NT2/D1 (cell line): ENCODE measurements at places on chromosomes 4 and X.

DNA sequence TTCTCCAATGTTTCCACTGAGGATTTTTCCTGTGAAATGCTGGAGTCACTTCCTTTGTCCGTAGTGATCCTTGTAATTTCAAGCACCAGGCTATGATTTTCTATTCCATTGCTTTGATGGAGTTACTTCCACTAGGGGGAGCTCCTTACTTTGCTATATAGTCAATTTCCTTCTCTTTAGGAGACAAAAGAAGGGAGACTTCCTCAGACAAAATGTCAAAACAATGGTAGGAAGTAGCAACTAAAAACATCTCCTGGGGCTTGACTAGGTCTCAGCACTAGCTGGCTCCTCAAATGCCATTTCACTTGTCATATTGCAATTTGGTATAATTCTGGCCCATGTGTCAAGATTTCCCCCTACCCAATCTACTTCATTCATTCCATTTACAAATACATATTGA, 24.1 kb downstream of the ZCCHC12 start:
- peak; percentile 48 for DNase-seq

DNA sequence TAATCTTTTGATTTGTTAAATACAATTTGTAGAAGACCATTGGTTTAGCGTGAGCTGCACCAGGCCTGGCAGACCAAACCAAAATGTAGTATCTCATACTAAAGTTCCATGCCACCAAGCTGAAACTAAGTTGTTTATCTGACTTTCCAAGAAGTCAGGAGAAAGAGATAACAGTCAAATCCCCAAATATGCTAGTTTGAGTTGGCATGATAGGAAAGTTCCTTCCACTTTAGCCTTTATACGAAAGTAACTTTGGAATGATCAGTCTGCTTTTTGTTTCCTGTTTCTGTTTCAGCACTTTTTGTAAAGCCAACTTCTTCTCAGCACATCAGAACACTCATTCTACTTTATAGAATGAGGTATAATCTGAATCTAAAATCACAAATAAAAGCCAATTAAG, 449.2 kb downstream of the GRXCR1 start:
- no peak for DNase-seq

DNA sequence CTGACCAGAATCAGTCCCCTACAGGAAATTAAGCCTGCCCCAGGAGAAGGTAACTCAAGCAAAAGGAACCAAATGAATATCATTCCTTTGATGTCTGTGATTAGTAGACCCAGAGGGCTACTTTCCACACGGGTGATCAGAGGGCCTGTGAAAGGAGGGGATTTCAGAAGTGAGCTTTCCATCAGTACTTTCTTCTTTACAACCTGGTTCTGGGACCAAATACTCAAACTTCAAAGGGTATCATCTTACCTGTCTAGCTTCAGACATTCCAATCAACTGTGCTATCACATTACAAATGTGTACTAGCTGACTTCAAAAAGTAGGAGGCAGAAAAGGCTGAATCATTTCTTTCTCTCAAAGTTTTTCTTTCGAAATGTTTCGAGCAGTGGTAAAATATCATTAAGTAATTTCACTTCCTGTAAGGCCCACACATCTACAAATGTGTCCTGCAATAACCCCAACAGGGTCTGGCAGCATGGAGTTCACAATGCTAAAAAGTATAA, 23.9 kb downstream of the ACSL4 start:
- DNase-seq = no peak

DNA sequence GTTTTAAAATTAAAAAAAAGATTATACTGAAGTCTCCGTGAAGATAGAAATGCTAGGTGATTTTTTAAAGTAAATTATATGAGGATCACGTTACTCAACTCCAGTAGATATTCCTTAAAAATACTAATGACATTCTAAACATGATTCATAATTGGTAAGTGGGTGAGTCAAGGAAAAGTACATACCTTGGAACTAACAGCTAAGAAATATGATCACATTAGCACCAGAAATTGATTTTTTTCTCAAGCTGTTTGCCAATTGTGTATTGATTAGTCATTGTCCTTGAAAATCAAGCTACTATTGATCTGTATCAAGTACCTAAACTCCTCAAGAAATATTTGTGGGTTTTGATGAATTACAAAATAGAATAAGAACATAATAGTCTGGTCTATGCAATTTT, 362.6 kb upstream of the PPP1R2C start:
- no peak for DNase-seq

DNA sequence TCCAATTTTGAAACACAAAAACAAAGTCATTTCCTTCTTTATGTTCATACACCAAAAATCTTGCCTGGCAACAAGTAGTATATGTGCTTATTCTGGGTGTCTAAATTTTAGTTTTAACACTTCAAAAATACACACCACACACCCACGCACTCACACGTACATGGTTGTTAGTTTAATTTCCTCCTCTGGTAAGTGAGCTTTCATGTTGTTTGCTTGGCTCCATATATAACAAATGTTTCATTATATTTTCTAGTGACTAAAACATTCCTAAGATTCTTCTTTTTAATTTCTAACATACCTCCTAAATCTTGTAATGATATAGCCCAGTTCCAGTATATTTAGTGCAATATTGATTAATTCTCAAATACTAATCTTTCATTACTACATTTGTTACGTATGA, 80.9 kb downstream of the PRDM5 start:
- DNase-seq = no peak

- no peak for DNase-seq
Observed at GRCh38 chr4:168021666-168022065, 70.7 kb upstream of the ANXA10 start.

- DNase-seq = no peak
Observed at GRCh38 chr4:176013476-176014247, 52.0 kb upstream of the WDR17 start.

GRCh38 chr4:75637827-75638226, 7.5 kb upstream of the CDKL2 start:
- DNase-seq = no peak

GRCh38 chr4:8236106-8236919, 33.2 kb upstream of the HTRA3 start:
- DNase-seq = no peak

DNA sequence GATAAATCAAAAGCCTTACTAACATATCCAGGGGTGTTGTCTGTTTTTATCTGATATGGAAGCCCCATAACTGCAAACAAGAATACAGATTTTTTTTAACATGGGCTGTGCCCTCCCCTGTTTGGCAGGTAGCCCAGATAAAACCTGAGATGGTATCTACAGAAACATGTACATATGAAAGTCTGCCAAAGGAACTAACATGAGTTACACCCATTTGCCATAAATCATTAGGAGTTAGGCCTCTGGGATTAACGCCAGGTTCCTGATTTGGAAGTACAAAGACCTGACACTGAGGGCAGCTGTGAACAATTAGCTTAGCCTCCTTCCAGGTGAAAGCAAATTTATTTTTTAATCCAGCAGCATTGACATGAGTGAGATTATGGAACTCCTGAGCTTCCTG, 264.3 kb downstream of the TECRL start:
- no peak for DNase-seq

DNA sequence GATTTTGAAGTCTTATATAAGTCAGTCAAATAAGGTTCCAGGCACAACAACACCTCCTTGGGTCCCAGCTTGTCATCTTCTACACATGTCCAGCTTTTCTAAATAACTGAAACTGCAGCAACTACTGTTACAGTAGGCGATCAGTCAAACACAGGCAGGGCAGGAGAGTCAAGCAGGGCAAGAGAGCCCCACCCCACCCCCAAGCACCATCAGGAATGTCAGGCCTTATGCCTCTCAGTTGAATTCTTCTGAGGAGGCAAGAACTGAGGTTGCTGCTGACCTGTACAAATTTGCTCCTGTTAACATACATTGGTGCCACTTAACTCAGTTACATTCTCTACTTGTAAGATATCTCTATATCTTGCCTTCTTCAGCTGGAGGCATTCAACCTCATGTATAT, 608.8 kb upstream of the PCDH10 start:
- no peak for DNase-seq

- no peak for DNase-seq
Observed at GRCh38 chr4:114312338-114312737, 286.3 kb upstream of the UGT8 start.

DNA sequence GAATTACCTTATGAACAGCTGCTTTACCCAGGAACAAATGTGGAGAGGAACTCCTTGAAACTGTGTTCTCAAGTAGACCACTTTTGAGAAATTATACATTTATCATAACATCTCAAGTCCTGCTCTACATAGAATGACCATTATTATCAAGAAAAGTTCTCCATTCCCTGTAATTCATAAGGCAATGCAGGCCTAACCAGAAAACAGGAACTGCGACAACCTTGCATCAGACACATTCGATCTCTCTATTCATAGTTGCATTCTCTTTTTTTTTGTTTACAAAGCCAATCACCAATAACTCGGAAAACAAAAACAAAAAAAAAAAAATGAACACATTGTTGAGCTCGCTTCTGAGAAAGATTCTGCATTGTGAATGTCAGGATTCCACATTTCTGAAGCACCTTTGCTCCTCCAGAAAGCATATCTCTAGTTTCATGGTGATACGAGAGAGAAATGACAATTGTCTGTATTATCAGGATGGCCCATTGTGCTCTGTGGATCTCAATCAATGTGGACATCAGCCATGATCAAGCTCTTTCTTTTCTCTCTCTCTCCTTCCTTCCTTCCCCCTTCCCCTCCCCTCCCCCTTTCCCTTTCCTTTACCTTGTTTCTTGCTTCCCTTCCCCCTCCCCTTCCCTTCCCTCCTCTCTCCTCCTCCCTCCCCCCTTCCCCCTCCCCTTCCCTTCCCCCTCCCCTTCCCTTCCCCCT, 32.4 kb upstream of the CD99 start:
- DNase-seq = no peak

DNA sequence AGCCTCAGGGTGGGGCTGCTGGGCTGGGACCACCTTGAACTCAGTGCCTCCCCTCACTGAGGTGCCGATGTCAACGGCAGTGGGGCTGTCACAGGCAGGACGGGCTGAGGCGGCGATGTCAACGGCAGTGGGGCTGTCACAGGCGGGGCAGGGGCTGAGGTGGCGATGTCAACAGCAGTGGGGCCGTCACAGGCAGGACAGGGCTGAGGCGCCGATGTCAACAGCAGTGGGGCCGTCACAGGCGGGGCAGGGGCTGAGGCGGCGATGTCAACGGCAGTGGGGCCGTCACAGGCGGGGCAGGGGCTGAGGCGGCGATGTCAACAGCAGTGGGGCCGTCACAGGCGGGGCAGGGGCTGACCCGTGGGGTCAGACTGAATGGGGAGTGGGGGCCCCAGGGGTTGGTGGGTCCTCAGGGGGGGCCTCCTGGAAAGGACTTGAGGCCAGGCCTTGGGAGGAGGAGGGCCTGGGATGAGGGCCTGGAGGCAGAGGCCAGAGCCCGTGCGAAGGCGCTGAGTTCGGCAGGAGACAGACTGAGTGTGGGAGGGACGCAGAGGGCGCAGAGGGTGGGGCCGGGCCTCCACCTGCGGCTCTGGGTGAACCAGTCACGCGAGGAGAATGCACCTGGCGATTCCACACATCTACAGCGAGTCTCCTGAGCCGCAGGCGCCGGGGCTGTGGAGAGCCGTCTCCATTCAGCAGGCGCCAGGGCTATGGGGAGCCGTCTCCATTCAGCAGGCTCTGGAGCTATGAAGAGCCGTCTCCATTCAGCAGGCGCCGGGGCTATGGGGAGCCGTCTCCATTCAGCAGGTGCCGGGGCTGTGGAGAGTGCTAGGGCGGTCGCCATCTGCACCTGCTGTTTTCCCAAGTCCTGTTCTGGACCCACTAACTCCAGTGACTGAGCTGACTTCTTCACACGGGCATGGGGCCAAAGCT, 22.9 kb downstream of the ATP5ME start:
- DNase-seq = no peak

DNA sequence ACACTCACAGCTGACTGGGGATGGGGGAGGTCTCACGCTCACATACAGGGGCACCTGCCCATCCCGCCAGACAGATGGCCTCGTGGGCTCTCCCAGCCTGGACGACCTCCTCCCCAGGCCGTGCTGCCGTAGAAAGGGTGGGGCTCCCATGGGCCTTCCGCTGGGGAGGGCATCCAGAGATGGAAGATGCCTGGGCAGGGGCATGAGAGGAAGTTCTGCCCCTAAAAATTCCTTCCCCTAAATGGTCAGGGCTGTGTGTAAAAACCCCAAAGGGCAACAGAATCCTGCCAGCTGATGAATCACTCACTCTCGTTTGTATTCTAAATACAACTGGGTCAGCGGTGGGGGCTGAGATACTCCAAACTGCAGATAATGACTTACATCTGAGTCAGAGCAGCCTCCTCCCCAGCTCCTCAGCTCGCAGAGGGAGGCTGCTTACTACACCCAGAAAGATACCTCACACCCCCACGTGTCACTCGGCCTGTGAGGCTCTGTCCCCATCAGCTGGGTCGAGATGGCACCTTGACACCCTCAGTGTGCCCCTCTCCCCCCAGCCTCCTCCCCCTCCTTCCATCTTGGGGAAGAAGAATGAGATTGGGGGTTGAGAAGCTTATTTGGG, 10.1 kb downstream of the WDR1 start:
- peak; percentile 42 for DNase-seq

DNA sequence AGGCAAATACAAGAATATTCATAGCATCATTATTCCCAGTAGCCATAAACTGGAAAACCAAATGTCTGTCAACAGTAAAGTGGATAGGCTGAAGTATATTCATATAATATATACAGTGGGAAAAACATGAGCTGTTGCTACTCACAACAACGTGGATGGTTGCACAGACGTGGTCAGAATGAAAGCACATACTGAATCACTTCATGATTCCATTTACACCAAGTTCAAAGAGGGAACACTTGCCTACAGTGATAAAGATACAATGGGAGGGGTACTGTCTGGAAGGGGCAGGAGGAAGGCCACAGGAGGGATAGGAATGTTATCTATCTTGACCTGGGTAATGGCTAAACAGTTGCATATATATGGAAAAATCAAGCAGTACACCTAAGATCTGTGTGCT, 25.3 kb downstream of the APBB2 start:
- no peak for DNase-seq

DNA sequence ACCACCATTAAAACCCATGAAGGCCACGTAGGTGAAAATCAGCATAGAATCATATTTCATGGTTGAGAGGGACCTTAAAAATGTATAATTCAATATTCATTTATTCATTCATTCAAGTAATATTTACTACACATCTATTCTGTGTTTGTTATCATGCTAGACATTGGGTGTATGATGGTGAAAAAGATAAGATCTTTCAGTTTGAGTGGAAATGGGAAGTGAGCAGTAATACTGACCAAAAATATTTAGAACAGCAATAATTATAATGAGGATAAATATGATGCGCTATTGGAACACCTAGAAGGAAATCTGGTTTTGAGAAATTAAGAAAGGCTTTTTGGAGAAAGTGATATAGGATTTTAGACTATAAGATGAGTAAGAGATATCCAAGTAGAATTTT, 28.0 kb downstream of the DKK2 start:
- no peak for DNase-seq

DNA sequence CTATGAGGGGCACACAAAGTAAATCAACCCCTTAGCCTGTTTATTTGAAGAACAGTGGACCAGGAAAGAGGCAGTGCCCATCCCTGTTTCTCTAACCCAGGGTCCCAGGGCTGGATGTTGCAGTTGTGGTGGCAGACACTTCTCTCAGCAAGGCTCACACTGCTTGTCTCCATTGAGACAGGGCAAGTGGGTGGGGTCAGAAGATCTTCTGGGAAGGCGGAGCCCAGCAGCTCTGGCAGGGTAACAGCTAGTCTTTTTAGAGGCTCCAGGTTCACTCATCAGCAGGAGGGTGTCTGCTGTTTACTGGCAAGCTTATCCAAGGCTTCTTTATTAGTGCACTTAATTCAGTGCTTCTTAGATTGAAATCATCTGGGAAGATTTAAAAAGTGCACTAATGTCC, 659.8 kb upstream of the DIPK2B start:
- no peak for DNase-seq

- DNase-seq = no peak
Observed at GRCh38 chr4:72564184-72564583, 4.8 kb downstream of the ADAMTS3 start.

- DNase-seq = peak; percentile 79
Observed at GRCh38 chr4:4995103-4995907, 24.0 kb downstream of the CYTL1 start.
